ENCODE measurements at places on chromosomes 3 and 15.

DNA sequence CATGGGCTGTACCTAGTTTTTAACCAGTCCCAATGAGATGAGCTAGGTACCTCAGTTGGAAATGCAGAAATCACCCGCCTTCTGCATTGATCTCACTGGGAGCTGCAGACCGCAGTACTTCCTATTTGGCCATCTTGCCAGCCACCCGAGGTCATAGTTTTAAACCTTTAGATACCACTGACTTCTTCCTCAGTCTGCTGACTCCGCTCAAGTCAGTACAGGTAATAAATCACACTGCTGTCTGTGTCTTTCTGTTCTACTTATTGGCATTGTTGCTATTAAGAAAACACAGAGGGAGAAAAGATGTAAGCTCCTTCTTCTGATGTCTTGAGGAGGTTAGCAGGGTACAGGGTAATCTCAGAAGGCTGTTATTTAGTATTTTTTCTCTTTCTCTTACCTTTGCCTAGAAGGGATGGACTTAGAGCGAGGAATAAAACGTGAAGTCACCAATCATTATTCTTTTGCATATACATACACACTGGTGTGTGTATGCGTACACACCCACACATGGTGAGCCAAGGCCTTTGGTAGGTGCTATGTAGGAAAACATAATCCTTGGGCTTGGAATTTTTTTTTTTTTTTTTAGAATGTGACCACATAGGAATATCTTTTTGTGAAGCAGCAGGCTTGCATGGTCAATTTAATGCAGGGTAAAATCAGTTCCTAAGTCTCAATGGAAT is 197.2 kb downstream of the EDEM1 start:
- DNase-seq: no peak

DNA sequence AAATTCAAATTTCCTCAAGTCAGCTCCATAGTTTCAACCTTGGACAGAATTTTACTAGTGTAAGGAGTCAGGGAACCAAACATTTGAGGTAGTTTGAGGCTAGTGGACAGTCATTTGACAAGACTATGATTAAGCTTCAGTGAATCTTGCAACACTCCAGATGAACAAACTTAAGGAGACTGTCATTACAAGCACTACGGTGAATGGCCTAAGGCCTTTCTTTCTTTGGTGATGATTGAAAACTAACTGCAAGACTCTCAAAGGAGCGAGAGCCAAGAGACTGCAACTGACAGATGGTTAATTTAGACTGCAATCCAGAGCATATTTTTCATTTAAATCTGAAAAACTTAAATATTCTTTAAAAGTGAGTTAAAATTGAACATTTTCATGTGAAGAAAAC is 272.3 kb upstream of the NECTIN3 start:
- DNase-seq: no peak

DNA sequence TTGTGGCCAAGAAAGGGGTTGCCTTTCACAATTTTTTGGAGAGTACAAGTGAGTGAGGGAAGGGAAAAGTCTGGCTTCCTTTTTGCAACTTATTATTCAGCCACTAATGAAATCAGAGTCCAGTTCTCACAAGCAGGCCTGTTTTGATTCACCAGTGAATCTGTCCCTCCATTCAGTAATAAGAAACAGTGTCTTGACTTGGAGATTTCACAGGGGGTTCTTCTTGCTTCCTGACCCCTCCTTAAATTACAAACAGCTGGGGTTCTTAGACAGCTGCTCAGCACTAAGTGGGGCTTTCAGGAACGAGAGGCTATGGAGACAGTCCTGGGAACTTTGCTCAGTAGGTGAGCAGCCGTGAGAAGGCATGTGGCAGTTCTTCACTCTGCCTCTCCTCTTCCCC is 24.5 kb downstream of the SEMA3G start:
- DNase-seq: no peak

- no peak for DNase-seq
These were observed 168.8 kb downstream of the ECT2 start for GRCh38 chr3:172919297-172919683.

DNA sequence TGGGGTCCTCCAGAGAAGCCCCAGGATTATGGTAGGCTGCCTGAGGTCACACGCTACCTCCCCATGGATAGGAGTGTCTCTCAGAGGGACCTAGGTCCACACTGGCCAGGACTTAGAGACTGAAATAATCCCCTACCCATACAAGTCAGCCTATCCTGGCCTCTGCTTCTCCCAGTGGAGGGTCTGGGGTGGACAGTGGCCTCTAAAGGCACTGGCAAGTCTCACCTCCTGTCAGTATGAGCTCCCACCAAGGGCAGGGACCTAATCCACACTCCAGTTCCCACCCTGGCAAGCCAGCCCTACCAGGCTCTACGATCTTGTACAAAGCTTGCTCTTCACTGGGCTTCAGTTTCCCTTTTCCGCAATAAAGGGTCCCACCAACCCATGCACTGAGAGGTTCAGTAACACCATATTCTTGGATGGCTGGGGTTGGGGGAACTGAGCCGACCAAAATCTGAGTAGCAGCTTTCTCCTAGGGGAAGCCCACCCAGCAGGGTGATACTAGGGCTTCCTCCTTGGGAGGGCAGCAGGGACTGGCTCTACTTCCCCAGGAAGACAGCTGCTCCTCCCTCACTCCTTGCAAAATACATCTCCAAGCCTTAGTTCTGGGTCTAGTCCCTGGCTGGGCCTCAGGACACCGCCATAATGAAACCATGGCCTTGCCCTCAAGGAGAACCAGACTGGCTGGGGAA is 2.4 kb downstream of the CISH start:
- no peak for DNase-seq

DNA sequence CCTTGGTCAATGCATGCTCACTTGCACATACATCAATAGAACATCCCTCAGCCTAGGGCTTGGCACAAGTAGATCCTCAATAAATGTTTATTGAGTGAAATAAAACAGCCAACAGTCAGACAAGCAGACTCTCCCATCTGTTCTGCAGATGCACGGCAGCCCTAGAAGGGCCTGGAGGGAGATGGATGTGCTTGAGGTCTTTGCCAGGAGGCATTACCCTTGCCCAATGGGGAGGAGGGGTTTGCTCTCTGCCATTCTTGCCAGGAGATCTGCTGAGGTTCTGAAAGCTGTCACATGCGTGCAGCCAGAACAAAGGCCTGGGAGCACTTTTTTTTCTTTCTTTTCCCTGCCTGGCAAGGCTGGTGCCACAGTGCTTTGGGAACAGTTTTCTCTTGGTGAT is 349.3 kb upstream of the THRB start:
- no peak for DNase-seq

DNA sequence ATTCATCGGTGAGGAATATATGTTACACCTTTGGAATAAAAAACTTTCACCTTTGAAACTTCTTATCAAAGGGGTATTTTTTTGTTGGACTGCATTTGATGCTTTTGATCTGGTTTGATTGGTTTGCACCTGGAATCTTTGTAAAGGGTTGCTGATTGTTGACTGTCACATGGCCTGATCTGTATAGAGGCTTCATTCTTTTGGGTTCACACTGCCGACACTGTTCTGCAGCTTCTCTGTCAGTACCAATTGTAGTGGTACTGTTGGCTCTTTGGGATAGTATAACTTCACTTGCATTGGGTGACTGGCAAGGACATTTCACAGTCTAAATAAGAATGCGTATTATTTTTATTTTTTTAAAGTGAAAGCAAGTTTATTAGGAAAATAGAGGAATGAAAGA is 155.7 kb downstream of the DOCK3 start:
- no peak for DNase-seq

- DNase-seq: no peak
These were observed 5.1 kb downstream of the RASA2 start for GRCh38 chr3:141491929-141492328.

- no peak for DNase-seq
These were observed 20.2 kb upstream of the TMEM41A start for GRCh38 chr3:185519021-185519420.

DNA sequence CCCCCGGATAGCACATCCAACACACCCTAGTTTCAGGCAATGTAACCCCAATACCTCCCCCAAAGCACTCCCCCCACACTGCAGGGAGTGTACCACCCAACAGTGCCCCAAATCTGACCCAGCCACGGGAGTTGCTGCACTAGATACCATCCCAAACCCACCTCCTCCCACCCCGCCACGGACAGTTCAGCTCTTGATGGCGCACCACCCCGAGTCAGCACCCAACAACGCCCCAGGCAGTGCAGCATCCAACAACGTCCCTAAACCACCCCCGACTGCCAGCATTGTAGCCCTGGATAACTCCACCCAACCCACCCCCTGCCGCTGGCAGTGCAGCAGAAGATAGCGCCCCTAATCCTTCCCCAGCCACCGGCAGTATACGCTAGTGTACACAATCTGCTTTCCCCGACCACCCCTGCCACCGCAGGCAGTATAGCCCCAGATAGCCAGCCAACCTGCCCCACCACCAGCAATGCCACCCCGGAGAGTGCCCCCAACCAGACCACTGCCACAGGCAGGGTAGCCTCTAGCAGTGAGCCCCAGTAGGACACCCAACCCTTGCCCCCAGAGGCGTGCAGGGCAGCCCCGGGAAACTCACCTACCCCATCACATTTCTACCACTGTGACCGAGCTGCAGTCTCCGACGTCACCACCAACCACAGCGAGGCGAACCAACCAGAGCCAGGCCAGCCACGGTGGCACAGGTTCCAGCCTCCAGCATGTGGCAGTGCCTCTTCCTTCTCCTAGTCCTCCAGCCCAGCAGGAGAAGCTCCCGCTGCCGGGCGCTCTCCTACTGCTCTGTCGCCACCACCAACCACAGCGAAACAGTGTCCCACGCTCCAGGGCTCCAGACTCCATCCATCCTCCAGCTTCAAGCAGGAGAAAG is 178.1 kb downstream of the POTEB3 start:
- DNase-seq: no peak

- DNase-seq: no peak
These were observed 38.8 kb downstream of the IMPG2 start for GRCh38 chr3:101281521-101282030.

- DNase-seq: peak; percentile 22
These were observed 123.4 kb downstream of the ATP10A start for GRCh38 chr15:25739687-25740121.

- DNase-seq: no peak
These were observed 47.9 kb downstream of the CDCP1 start for GRCh38 chr3:45098310-45098709.

- DNase-seq: no peak
These were observed 308.5 kb upstream of the PROK2 start for GRCh38 chr3:72093270-72093991.

DNA sequence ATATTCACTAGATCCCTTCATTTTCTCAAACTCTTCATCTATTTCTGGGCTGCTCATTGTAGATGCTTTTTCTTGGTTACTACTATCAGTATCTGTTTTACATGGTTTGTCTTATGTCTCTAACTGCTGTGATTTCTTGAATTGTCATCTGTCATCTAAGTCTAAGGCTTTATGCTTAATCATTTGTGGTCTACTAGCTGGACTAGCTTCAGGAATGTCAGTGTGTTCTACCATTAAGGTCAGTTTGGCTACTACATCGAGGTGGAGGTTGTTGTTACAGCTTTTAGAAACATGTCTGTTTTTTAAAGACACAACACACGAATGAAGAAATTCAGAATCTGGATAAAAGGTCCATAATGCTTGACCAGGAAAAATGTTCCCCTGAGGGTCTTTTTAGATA is 82.2 kb downstream of the ABI3BP start:
- DNase-seq: no peak

GRCh38 chr3:56691165-56692000 is 8.3 kb upstream of the TASOR start:
- no peak for DNase-seq

- DNase-seq: no peak
These were observed 26.3 kb upstream of the BNC1 start for GRCh38 chr15:83310521-83311456.

GRCh38 chr15:31358957-31359701 is 32.5 kb downstream of the KLF13 start:
- DNase-seq: no peak

- DNase-seq: no peak
These were observed 23.6 kb downstream of the SIAH2 start for GRCh38 chr3:150739200-150739863.

- no peak for DNase-seq
These were observed 80.6 kb downstream of the MFSD1 start for GRCh38 chr3:158882445-158882844.

- peak; percentile 20 for DNase-seq
These were observed 25.5 kb upstream of the RASGRF1 start for GRCh38 chr15:79115986-79116665.

- DNase-seq: peak; percentile 36
These were observed 489 bp downstream of the CSPG5 start for GRCh38 chr3:47578119-47578632.

GRCh38 chr3:141087076-141087777 is 36.1 kb downstream of the SPSB4 start:
- DNase-seq: no peak

DNA sequence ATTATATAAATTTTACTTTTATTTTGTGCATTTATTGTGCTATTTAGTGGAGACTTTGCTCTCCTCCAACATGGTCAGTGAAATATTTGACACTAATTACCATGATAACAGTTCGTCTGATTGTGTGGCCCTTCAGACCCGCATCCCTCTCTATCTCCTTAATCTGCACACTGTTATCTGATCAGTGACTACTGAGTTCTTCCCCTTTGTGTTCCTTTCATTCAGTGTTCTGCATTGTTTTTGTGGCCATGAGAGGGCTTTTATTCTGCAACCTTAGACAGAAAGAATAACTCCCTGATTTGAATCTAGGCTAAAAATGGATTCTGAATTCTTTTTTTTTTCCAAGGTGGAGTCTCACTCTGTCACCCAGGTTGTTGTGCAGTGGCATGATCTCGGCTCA is 11.9 kb upstream of the FMN1 start:
- no peak for DNase-seq

- DNase-seq: no peak
These were observed 171.2 kb downstream of the KLHL25 start for GRCh38 chr15:85623315-85624049.

- DNase-seq: no peak
These were observed 118.5 kb upstream of the LIPC start for GRCh38 chr15:58313304-58313703.

- peak; percentile 51 for DNase-seq
These were observed at the start of gene CHRNA7 for GRCh38 chr15:32029862-32030781. CHRNA7 (plus strand) TSS chr15:32030515; CDS start chr15:32030595, 80 bp downstream.

- DNase-seq: peak; percentile 67
These were observed 160.7 kb upstream of the MCTP2 start for GRCh38 chr15:94070356-94071295.

- no peak for DNase-seq
These were observed 626.4 kb upstream of the ZNF385D start for GRCh38 chr3:22377421-22377820.

DNA sequence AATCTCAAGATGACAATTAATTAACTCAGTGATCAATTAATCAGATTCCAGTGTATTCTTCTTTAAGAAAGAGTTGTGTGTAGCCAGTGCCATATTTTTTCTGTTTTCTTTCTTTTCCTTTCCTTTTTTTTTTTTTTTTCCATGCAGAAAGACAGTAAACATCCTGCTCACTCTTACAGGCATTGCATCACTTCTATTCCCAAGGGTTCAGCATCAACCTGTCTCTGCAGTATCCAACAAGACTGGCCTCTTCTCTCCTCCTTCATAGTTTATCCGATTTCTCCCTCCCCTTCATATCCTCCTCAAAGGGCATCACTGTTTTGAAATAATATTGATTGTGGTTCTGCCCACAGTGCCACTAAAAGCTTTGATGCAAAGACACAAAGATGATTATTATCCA is 17.0 kb upstream of the SLC9A9 start:
- DNase-seq: no peak
